ENCODE measurements at places on chromosomes 4 and X.

GRCh38 chrX:7614616-7615015 lies 228.4 kb upstream of the VCX start:
- no peak for DNase-seq

GRCh38 chr4:158970812-158971211 lies 132.1 kb upstream of the RAPGEF2 start:
- no peak for DNase-seq

DNA sequence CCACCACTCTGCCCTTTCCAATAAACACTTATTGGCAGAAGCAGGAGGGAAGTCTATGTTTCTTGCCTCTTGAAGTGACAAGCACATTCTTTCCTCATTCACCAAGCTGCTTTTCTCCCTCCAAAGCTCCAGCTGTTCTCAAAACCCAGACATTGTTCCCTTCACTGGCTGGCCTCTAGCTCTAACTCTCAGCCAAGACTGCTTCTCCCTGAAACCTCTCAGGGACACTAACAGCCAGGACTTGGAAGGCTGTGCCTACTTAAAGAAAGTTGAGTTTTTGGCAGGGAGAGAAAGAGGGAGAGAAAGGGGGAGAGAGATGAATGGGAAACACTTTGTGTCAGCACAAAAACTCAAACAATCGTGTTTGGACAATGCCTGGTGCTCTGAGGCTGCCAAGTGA lies 99.5 kb downstream of the COX18 start:
- no peak for DNase-seq

GRCh38 chr4:180808862-180809261 lies 1434.3 kb upstream of the TENM3 start:
- no peak for DNase-seq

- DNase-seq = no peak
Observed at GRCh38 chr4:125370478-125370877, 55.7 kb downstream of the FAT4 start.

DNA sequence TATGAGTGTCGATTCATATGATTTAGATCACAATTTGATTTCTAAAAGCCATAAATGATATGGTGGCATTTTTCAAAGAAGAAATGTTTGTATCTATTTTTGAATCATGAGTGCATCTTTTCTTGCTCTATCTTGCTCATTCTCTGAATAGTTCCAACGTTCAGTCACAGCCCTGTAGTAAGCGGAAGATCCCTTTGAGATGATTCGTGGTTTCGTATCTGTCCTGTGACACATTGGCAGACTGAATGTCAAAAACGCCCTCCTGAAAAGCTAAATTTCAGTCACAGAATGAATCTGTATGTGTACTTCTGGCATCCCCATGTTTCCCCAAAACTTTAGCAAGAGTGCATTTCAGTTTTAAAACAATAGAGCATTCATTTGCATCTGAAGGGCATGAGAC lies 1066.9 kb upstream of the TENM3 start:
- DNase-seq = no peak

Measured in CD4-positive, alpha-beta T cell treated with Interleukin-17A for 4 hours (primary cell).